ENCODE measurements at places on chromosomes 12 and 14. TPM values are rescaled to one million over a fixed set of nuclear protein-coding genes. Genes with fewer than 3 reads are reported as not detected.

Gene NEUROD4
- not detected for total RNA-seq

DNA sequence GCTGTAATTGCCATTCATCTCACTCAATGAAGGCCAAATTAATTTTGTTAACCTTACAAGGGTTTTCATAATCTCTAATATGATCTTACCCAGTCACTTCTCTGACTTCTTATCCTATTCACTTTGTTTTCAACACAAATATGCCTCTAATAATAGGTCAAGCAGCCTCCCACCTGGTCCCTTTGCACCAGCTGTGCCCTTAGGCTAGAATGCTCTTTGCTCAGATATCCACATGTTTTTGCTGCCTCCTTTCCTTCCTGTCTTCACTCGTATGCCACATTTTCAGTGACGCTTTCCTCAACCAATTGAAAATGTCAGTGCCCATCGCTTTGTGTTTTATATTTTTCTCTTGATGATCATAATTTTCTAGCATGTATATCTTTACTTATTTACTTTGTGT is 106.4 kb upstream of the SYT10 start:
- no peaks in the 10 kb centered on the region for H3K4me1 ChIP-seq
- no peaks in the 10 kb centered on the region for H3K27me3 ChIP-seq
- no peak for DNase-seq
- no peaks in the 10 kb centered on the region for H3K36me3 ChIP-seq

GRCh38 chr12:133251732-133252131 is 16.1 kb upstream of the ANHX start:
- H3K4me3 ChIP-seq, result no peak overlapping the region
- no peak overlapping the region for H3K27ac ChIP-seq
- no peaks in the 10 kb centered on the region for H3K4me1 ChIP-seq
- no peaks in the 10 kb centered on the region for H3K27me3 ChIP-seq
- no peak for DNase-seq

- no peaks in the 10 kb centered on the region for H3K36me3 ChIP-seq
- H3K4me1 ChIP-seq, result peaks cover 7% of the 10 kb centered on the region
- no peak overlapping the region for H3K4me3 ChIP-seq
- no peak for DNase-seq
- no peaks in the 10 kb centered on the region for H3K27me3 ChIP-seq
These were observed 42.2 kb upstream of the NR2C1 start for GRCh38 chr12:95115641-95116040.

DNA sequence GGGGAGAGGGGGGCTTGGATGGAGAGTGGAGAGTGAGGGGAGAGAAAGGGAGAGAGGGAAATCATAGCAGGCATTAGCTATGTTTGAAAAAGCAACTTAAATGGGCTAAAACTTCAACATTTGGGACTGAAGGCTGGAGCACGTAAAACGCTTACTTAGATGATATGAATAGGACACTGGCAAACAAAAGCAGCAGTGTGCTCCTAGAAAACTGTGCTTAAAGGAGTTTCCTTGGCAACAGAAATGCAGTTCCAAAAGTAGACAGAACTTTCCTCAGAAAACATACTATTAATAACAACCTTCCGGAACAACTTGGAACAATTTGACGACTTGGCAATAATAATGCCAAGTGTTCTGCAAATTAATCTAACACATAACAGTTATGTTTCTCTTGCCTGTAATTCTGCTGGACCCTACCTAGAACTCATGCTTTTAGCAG is 235.5 kb upstream of the NPAS3 start:
- DNase-seq, result no peak
- H3K4me3 ChIP-seq, result no peak overlapping the region

Gene APAF1
- 28.3 TPM for total RNA-seq

DNA sequence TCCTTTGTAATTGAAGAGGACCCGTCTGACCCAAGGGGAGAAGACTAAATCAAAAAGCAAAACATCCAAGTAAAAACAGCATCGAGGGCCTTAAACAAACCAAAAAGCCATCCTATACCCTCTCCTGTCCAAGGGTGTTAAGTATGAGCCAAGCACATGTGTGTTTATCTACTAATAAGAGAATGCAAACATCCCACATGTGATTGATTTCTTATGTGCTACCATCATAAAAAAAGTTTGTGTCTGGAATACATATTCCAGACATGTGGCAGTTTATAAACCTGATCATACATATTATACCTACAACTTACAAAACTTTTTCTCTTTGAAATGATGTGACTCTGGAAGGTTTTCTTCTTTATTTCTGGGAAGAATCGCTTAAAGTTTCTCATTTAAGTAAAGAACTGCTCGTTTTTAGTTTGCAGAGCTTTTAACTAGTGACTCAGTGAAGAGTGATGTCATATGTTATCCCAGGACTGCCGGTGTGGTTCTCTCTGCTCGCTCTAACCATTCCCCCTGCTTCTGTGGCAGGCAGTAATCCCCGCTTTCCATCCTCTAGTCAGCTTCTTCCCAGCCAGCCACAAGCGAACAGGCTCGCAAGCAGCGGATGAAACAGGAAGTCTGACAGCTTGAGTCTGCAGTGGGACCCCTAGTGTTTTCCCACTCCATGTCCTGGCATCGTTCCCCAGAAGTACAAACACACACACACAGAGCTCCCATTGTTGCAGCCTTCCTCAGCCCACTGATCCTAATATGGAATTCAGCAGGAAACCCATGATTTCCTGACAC is 431 bp upstream of the RHOJ start:
- H3K27ac ChIP-seq, result no peak overlapping the region
- no peaks in the 10 kb centered on the region for H3K4me1 ChIP-seq
- no peak for DNase-seq

- no peaks in the 10 kb centered on the region for H3K36me3 ChIP-seq
- H3K4me1 ChIP-seq, result no peaks in the 10 kb centered on the region
- no peak for DNase-seq
- H3K27ac ChIP-seq, result no peak overlapping the region
- no peaks in the 10 kb centered on the region for H3K27me3 ChIP-seq
These were observed 37.2 kb upstream of the YY1 start for GRCh38 chr14:100201701-100202100.

Gene MYO1H
- total RNA-seq, result not detected

Gene KRT81
- total RNA-seq, result not detected

Gene ATF1
- total RNA-seq, result 51.3 TPM

DNA sequence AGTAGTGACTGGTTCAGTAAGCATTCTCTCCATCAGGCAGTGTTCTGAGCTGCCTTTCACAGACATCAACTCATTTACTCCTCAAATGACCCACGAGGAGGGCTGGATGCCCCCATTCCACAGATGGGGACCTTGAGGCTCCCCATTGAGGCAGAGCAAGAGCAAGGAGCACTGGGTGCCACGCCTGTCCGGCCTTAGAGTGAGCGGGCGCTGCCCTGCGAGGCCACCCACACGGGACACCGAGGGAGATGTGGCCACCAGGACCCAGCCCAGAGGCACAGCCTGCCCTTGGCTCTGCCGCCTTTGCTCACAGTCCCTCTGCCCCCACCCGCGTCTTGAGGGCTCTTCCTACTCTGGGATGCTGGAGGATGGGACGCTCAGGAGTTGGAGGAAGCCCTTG is 3.0 kb downstream of the FBRSL1 start:
- no peaks in the 10 kb centered on the region for H3K27me3 ChIP-seq
- DNase-seq, result no peak
- peaks cover 39% of the 10 kb centered on the region for H3K4me1 ChIP-seq

DNA sequence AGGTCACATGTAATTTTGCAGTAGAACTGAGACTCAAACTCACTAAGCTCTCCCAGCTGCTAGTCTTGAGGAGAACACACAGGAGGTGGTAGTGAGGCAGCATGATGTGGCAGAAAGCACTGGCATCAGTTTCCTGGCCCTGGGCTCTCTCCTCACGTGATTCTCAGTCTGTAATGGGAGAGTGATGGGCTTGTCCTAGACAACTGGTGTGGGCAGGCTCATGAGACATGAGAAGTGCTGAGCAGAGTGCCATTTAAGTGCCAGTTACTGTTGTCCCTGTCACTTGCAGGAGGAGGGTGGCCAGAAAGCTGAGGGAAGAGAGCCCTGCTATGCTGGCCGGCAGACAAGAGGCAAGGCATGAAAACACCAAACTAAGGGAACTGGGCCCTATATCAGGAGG is 48.5 kb upstream of the OVCH1 start:
- no peaks in the 10 kb centered on the region for H3K36me3 ChIP-seq
- no peak overlapping the region for H3K27ac ChIP-seq
- no peak for DNase-seq
- H3K4me3 ChIP-seq, result no peak overlapping the region
- peaks cover 4% of the 10 kb centered on the region for H3K27me3 ChIP-seq

Gene SMOC1
- not detected for total RNA-seq

DNA sequence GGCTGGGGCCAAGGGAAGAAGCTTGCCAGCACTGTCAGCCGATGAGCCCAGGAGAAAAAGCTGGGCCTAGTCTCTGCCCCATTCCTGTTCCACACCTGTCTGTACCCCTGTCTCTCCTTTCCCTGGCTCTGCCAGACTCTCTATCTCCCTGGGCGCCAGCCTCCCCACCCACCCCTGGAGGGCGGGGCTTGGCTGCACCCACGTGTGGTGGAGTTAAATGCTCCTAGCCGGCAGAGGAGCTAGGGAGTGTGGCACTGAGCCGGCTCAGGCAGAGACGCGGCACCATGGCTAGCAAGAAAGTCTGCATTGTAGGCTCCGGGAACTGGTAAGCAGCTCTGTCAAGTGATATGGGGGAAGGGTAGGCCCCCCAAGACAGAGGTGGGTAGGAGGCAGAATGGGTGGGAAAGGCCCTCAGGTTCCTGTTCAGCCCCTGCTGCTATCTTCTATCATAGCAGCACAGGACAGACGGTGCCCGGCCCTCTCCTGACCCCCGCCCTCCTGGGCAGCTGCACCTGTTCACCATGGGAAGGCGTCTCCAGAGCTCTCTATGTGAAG is at the start of gene GPD1:
Gene GPD1, plus strand, starts transcription at position 242 of the 555 bp plus-strand sequence. Its CDS starts 43 bp downstream, at position 285.
- no peak within 1 kb of the TSS for H3K4me3 ChIP-seq
- no peaks in the 10 kb centered on the region for H3K27me3 ChIP-seq
- H3K4me1 ChIP-seq, result peaks cover 1% of the 10 kb centered on the region
- no peak within 1 kb of the TSS for H3K27ac ChIP-seq

DNA sequence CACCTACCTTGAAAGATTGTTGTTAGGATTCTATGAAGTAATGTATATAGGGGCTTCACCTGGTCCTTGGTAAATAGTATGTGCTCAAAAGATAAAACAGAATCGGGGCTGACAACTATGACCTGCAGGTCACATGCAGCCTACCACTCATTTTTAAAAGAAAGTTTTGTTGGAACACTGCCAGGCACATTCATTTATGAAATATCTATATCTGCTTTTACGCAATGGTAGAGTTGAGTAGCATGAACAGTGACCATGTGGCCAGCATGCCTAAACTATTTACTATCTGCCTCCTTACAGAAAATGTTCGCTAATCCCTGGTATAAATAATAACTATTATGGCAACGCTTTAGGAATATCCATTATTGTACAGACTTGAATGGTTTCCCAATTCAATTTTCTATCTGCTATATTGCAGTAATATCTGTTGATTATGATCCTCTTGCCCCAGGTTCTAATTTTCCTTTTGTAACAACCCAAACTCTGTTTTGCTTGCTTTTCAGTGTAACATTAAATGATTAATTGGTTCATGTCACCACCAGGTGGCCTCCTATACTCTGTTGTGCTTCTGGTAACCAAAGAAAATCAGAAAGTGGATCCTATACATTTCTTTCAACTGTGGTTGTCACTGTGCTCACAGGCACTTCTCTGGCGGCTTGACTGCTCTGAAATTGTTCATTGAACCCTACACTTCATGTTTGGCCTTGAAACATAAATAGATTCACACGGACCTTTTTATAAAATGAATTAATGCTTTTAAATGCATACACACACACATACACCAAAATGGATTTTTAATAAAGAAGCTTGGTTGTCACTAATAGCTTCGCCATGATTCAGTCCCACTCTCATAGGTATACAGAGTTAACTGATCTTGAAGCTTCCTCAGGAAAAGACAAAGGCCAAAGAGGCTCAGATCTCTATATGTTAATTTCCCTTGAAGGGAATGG is 227.7 kb upstream of the NPAS3 start:
- peaks cover 7% of the 10 kb centered on the region for H3K27me3 ChIP-seq
- no peak overlapping the region for H3K27ac ChIP-seq
- no peaks in the 10 kb centered on the region for H3K4me1 ChIP-seq
- no peak overlapping the region for H3K4me3 ChIP-seq

Gene PSMD9
- total RNA-seq, result 62.0 TPM

DNA sequence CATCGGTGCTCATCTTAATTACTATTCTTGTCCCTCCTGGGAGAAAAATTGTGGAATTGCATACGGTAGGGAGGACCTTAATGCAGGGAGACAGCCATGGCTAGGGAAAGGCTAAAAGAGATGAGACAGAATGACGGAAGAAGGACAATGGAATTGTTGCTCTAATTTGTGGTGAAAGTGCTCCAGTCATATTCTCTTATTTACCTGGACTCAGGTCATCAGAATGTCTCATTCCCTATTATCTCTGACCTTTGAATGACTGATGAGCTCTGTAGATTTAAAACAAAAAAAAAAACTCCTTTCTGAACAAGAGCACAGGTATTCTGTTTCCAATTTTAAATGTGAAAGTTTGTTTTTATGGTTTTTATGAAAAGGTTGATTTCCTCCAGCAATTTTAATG is 8.6 kb upstream of the EPS8 start:
- no peaks in the 10 kb centered on the region for H3K36me3 ChIP-seq
- peaks cover 28% of the 10 kb centered on the region for H3K27me3 ChIP-seq
- DNase-seq, result no peak
- H3K4me3 ChIP-seq, result no peak overlapping the region

GRCh38 chr14:58073516-58073915 is 78.5 kb downstream of the ARMH4 start:
- peaks cover 6% of the 10 kb centered on the region for H3K27me3 ChIP-seq
- no peaks in the 10 kb centered on the region for H3K36me3 ChIP-seq
- no peak for DNase-seq
- H3K4me1 ChIP-seq, result no peaks in the 10 kb centered on the region
- H3K27ac ChIP-seq, result no peak overlapping the region

DNA sequence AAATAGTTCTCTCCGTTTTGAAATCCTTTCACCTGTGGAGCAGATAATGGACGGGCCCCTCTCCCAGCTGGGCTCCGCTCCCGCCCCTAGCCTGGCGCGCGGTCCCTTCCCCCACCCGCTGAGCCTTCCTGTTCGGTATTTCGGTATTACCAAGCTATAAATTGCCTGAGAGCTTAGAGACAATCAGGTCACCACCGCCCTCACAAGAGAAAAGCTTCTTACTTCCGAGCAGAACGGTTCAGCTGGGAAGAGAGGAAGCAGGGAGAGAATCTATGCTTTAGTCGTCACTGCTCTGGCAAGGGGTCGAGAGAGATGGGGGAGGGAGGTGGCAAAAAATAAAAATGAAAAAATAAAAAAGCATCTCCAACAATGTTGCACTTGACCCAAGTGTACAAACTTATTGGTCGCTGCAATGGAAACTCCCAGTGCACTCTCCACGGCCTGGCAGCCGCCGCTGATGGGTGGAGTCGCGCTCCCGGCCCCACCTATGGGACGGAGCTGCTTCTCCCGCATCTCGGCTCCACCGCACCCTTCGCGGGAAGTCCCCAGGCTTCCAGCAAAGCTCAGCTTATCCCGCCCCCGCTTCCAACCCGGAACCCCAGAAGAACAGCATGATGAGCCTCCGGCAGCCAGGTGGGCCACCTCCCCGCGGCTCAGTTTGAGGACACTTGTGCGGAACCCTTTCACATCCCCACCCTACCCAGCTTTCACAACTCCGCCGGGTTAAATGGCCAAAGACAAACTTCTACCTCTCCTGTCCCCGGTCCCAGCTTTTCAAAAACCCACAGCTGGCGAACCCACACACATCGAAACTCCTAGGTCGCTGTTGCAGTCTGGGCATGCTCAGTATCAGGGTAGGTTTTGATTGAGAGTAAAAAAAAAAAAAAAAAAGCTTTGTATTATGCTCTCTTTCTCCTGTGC is 832 bp upstream of the SYT1 start:
- no peak for DNase-seq
- no peak overlapping the region for H3K27ac ChIP-seq
- H3K4me1 ChIP-seq, result no peaks in the 10 kb centered on the region
- no peak overlapping the region for H3K4me3 ChIP-seq
- H3K36me3 ChIP-seq, result no peaks in the 10 kb centered on the region

Gene SYT1
- total RNA-seq, result not detected

All from activated CD4-positive, alpha-beta T cell treated with anti-CD3 and anti-CD28 coated beads, Interleukin-2, amount 10 ng/mL, durations not matched to agents 7 days and 5 days (primary cell).